ENCODE measurements at places on chromosomes 1 and 21.

- DNase-seq: no peak
Measured at GRCh38 chr1:8213136-8213535, 104.8 kb upstream of the SLC45A1 start.

GRCh38 chr1:93829061-93829460, 49.9 kb downstream of the DNTTIP2 start:
- no peak for DNase-seq

DNA sequence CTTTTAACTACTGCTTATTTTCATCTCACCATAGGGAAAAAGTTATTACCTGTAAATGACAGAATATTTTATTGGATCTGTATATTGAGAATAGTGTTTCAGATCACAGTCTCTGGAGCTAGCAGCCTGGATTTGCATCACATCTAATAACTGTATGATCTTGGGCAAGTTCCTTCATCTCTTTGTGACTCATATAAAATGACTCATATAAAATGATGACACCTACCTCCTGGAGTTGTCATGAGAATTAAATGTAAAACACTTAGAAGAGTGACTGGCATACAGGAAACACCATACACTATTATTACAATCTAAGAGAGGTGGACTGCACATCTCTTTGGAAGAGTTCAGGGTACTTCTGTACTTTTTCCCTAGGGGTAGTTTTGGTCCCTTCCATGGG, 421.3 kb downstream of the NEGR1 start:
- DNase-seq: no peak

DNA sequence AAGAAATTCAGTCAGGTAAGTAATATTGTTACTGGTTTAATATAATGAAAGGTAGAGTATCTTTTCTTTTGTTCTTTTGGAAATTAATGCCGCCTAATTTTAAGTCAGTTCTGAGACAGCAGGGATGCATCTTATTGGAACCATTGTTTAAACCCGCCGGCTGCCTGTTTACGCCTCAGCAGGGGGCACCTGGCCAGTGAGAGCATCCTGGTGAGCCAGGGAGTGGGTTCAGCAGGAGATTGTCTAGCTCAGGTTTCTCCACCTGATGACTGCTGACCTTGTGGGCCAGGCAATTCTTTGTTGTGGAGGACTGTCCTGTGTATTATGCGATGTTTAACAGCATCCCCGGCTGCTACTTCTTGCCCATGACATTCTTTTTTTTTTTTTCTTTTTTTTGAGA, 30.2 kb downstream of the CHAF1B start:
- no peak for DNase-seq

DNA sequence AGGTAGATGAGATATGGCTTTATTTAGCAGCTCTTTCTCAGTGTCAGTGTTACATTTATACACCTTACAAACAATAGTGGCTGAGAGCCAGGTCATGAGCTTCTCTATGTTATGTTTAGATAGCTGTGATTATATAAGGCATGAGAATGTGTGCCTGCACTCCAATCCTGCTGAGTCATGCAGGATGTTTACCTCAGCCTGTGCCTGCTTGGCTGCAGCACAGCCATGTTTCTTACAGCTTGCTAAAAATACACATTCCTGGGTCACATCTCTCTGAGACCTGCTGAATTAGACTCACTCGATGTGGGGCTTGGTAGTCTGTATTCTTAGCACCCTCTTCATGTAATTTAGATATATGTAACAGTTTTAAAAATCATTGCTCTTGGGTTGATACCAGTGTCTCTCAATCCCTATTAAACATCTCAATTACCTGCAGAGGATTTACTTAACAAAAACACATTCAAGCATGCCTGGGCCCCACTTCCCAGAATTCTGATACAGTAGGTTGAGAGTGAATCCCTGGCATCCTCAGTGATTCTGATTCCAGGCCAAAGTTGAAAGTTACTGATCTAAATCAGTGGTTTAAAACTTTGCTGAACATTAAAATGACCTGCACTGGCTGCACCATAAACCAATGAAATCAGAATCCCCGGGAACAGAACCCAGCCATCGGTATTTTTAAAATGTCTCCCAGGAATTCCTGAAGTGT, 107.5 kb downstream of the GDAP2 start:
- DNase-seq: no peak

DNA sequence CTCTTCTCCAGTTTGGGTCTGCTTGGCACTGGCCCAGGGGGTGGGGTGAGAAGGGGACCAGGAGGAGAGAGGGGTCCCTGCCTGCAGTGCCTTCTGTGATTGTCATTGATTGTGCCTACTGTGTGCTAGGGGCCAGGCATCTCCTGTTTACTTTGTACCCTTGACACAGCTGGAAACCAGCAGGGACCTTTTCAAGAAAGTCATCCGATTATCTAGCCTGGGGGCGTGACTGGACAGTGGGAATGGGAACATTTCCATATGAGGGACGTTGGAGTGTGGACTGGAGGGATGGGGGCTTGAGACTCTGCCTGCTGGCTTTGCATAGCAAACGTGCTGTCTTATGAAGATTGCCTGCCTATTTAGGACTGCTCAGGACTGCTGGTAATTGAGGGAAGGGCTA, 19.8 kb upstream of the DMBX1 start:
- no peak for DNase-seq

GRCh38 chr21:35127026-35127425, 77.9 kb upstream of the RUNX1 start:
- no peak for DNase-seq

DNA sequence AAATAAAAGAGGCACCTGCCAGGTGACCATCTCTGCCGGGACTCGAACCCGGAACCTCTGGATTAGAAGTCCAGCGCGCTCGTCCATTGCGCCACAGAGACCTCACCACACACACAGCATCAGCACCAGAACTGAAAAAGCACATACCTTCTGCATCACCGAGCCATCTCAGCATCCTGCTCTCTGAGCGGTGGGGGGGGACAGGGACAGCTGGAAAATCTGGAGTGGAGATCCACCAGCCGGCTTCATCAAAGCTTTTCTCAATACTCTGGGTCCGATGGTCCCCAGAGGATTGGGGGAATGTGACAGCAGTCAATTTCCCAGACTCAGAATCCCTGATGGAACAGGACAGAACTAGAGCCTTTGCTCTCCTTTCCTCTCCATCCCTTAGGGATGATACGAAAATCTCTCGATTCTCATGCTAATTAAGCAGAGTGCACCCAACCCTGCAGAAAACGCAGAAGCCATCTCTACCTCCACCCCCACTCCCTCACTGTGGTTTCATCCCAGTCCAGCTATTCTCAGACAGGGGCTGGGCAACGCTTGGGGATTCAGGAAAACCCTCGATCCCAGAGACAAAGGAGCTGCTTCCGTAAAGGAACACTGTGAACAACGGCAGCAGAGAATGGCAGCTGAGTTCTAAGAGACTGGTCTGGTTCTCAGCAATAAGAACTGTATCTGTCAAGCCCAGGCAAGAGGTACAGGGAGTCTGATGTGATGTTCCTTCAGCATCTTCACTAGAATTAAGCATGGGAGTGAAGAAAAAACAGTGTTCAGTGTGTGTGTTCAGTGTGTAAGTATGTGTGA, 29.6 kb upstream of the CADM3 start:
- no peak for DNase-seq

GRCh38 chr21:37742532-37742931, 173.7 kb downstream of the KCNJ6 start:
- no peak for DNase-seq

- no peak for DNase-seq
Measured at GRCh38 chr1:37752583-37753471, 12.1 kb downstream of the EPHA10 start.

DNA sequence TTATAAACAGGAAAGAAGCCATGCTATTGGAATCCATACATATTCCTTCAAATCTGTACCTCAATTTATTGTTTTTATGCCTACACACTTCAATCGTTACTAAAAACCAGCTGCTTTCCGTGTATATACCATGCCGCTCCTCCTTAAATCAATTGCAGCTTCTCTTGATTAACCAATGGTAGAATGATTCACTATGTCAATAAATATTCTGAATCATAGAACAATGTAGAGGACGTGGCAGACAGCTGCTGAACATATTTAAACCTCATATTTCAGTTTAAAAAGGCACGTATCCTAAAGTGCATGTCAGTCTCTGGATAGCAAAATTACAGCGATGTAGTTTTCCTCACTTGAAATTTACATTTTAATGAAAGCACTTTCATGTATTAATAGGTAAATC, 100.4 kb downstream of the MRPL39 start:
- no peak for DNase-seq

- DNase-seq: no peak
Measured at GRCh38 chr1:215071078-215071477, 11.5 kb upstream of the KCNK2 start.

All from stimulated activated CD8-positive, alpha-beta memory T cell treated with anti-CD3 and anti-CD28 coated beads, Interleukin-2, amount 100 ng/mL, for 1 hour (primary cell).